GM23338 (cell line): ENCODE measurements at places on chromosomes 7 and 10. TPM values are rescaled to one million over a fixed set of nuclear protein-coding genes. Genes with fewer than 3 reads are reported as not detected.

- no peak for DNase-seq
Measured at GRCh38 chr10:19204246-19204917, 155.8 kb downstream of the MALRD1 start.

GRCh38 chr7:124267154-124267553 is 234.3 kb upstream of the TMEM229A start:
- no peak for DNase-seq

DNA sequence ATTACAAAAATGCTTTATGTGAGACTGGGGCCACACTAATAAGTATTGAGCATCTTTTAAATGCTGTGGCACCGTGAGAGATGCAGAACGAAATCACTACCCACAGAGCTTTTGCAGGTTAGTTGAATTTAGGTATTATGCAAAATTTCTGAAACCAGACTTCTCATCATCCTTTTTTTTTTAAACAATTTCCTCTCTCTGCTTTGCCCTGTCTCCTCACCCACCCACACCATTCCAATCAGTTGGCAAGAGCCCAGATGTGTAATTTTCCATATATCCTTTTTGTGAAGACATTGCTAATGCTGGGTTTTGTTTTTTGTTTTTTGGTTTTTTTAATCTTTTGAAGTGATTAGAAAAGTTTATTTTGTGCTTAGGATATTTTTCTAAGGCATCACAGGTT is 1.1 kb downstream of the YAE1 start:
- DNase-seq, result no peak

GRCh38 chr10:84944187-84944586 is 615.8 kb downstream of the CCSER2 start:
- no peak for DNase-seq

DNA sequence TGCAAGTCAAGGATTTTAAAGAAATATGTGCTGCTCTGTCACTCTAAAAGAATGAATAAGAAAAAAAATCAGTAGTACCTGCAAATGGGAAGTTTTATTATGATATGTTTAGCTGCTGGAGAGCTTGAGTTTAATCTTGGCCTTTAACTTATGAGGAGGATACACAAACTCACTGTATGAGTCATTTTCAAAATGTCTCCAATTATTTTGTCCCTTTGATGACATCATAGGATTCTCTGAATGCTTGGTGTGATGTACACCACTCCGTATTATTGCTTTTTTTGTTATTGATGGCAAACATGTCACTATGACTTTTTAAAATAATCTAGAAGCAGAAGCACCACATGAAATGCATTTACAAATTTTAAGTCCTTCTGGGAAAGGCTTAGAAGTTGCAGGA is 125.8 kb downstream of the RALA start:
- no peak for DNase-seq

DNA sequence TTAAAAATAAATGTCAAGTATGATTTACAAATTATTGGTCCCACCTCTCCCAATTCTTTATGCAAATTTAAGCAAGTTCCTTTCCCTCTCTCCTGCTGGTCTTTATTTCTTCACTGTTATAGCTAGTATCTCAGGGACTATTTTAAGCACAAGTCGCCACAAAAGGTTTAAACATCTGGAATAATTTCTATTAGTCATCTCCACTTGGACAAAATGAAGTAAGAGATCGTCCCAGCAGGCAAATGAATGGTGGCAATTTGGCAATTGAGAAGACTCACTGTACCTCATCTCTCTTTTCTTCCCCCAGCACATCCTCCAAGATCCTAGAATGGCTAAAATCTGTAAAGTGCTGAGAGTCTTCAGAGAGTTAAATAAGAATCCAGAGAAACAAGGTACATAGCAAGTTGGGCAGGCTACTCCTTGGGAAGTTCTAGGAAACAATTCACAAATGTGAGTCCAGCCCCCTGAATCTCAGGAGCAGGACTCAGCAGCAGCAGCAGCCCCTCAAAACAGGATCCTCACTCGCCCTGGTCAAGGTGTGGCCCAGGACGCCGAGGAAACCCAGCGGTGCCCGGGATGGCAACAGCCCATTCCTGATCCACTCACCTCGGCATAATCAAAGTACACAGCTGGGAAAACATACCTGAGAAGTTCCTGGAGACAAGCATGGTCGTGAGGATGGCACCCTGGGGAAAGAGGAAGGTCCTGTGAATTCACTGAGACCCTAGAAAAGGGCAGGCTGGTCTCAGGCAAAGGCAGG is 30.3 kb upstream of the NDST2 start:
- no peak for DNase-seq

GRCh38 chr10:101935431-101935830 is 91.8 kb upstream of the KCNIP2 start:
- DNase-seq, result peak; percentile 5

DNA sequence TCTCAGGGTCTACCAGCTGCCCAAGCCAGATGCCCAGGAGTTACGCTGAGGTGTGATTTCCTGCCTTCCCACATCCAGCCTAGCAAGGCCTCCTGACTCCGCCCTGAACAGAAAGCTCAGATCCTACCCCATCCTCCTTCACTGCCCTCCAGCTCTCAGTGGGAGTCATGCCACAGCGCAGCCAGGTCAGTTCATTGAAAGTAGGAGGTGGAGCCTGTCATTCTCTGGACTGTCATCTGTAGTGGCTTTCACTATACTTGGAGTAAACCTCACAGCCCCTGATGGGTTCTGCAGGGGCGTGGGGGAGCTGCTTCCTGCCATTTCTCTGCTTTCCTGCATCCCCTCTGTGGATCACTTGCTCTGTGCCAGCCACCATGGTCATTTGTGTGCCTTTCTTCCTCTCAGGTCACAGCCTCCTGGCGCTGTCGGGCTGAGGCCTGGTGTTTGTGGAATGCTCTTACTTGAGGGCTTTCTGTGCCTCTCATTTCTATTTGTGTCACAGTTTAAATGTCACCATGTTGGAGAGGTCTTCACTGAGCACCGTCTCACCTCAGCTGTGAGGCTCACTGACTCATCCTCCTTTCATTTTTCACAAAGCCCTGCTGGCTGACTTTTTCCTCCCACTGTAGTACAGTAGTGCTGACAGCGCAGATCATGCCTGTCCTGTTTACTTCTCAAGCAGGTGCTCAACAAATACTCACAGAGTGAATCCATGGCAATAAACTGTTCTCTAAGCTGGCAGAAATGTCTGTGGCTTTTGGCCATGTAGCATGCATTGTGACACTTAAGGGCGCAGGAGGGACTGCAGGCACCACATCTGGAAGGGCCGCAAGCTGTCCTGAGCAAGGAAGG is 61.0 kb upstream of the TMEM248 start:
- DNase-seq, result peak; percentile 26

- no peak for DNase-seq
Measured at GRCh38 chr7:108066486-108066885, 63.5 kb upstream of the LAMB1 start.

GRCh38 chr10:87976101-87976743 is 112.8 kb downstream of the PTEN start:
- no peak for DNase-seq

DNA sequence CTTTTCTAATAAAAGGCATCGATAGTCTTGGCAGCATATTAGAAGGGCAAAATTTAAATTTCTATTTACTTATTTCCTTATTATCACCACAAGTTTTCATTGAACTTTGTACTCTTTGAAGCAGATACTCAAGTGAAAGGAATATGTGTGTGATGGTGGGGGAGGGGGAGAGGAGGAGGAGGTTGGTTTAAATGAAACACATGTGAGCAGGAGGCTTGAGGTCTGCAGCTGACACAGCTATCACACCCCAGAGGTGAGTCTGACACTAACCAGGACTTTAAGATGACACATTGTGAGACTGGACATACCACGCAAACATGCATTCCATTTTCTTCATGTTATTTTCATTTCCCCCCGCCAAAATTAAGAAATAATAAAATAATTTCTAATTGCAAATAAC is 63.3 kb downstream of the CTTNBP2 start:
- peak; percentile 51 for DNase-seq

DNA sequence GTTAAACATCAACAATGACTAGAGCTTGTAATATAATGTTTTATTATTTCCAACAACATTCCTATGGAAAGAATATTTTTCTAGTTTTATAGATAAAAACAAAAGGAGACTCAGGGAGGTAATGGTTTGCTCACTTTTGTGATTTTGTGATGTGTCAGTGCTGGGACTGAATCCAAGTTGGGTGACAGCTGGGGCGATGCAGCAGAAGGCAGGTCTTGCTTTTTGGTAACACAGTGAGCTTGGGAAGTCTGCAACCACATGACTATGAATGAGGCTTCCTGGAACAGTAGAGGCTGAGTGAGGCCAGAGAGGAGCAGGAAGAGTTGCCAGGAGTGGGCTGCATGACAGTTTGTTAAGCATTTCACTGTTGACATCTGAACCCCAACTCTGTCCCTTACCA is 4.9 kb upstream of the YKT6 start:
- no peak for DNase-seq

GRCh38 chr7:127578036-127578684 is 7.2 kb downstream of the GCC1 start:
- peak; percentile 56 for DNase-seq

- peak; percentile 49 for DNase-seq
Measured at GRCh38 chr10:4359003-4359402, 467.0 kb upstream of the AKR1E2 start.

DNA sequence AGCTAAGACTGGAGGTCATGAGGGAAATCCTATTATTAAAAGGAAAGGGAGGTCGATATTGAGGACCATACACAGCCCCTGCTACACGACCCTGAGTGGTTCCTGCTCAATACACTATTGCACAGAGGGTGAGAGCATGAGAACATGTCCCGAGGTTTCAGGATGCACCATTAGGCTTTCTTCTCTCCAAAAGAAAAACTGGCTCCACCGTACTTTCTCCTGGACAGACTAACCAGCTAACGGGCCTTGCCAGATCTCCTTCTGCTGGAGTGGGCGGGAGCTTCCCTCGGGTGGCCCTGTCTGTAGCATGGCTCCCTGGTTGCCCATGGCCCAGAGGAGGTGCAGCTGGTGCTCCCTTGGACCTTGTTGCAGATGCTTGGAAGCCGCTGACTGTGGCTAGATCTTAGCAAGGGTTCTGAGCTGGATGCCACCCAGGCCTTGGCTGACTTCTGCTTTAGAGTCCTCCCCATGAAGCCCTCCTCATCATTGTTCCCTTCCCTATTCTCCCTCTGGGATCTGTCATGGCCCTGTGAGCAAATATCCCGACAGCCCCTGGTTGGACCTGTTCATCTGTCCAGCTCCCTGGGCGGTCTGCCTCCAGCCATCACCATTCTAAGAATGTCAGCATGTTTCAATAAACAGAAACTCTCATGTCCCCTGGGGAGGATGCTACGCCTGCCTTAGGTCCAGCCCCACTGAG is 52.9 kb upstream of the SHH start:
- no peak for DNase-seq

- DNase-seq, result no peak
Measured at GRCh38 chr7:71135663-71136062, 3.7 kb downstream of the GALNT17 start.

- no peak for DNase-seq
Measured at GRCh38 chr10:130491011-130491692, 355.0 kb downstream of the GLRX3 start.

DNA sequence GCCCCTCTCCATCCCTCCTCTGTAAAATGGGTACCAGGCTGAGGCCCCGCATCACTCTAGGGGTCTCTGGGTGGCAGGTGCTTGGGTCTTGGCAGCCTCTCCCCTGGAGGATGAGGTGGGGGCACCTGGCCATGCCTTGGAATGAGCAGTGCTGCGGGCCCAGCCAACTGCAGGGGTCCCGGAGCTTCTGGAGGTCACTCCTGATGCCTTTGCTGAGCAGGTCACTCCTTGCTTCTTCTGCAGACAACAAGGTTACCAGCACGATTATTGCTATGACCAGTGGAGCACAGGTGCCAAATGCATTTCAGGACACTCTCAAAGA is 22.4 kb upstream of the ZNF488 start:
- no peak for DNase-seq

DNA sequence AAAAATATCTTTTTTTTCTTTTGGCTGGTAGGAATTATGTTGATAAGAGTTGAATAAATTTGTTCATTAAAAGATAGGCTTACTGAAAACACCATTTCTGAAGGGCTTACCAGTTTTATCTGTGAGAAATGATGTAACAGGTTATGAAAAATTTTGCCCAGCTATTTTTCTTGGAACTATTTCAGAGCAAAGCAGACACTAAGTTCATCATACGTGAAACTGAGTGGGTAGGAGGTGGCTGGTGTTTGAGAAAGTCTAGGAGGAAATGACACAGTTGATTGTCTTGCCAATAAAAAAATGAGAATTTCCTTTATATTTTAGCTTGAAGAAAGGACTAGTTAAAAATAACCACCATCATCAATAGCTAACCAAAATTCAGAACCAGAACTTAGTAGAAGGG is 6.2 kb upstream of the MRC1 start:
- DNase-seq, result no peak

DNA sequence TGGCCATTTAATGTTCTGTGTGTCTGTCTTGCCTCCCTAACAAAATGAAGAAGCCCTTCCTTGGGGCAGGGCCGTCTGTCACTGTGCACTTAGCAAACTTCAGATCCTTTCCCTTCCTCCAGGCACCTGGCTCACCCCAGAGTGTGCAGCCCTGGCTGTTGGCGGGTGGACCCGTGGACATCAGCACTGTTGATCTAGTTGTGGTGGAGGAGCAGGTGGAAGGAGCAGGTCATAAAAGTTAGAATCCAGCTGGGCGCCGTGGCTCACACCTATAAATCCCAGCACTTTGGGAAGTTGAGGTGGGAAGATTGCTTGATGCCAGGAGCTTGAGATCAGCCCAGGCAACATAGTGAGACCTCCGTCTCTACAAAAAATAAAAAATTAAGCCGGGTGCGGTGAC is 12.7 kb downstream of the RAB19 start:
- DNase-seq, result no peak

DNA sequence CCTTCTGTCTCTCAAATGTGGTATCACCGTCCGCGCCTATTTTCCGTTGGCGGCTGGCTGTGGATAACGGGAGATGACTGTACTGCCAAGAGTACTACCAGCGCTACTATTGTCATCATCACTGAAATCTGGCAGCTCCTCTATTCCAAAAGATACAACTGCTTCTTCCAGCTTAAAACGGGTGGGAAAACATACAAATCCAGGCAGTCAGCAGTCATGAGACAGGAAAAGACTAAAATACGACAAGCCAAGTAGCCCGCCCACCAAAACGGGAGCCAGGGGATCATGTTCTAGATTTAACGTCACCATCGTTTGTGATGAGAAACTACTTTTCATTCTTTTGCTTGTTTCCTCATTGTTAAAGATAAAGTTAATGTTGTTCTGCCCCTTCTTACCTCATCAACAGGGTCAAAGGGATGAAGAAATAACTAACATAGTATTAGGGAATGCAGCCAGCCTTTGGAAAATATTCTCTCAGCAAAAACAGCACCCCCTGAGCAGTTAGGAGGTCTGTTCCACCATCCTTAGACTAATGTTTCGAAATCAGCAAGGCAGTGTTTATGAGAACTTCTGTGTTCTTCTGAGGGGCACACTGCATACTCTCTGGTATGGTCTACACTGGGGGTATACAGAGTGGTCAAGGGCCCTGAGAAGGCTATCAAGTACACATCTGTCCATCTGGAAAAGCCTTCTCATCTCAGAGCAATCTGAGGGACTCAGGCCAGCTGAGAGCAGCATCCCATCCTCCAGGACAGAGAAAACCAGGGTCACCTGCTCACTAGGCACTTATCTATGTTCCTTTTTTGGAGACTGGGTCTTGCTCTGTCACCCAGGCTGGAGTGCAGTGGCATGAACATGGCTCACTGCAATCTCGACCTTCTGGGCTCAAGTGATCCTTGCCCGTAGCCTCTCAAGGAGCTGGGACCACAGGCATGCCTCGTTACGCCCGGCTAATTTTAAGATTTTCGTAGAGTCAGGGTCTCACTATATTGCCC is 47.5 kb downstream of the GNA12 start:
- DNase-seq, result no peak

GRCh38 chr10:29001801-29002200 is 287.1 kb upstream of the LYZL1 start:
- DNase-seq, result no peak

The AGMO gene
- total RNA-seq, result 0.42 and 3.9 TPM in 2 replicates

The TWIST1 gene
- 0.12 and 0.24 TPM in 2 replicates for total RNA-seq

The RAMP3 gene
- 0.35 and 4.6 TPM in 2 replicates for total RNA-seq

The ARHGEF5 gene
- 27.1 and 27.3 TPM in 2 replicates for total RNA-seq

The RADIL gene
- total RNA-seq, result 7.8 and 9.8 TPM in 2 replicates
